ENCODE measurements at places on chromosomes 6 and 20.

- DNase-seq: no peak
Observed at GRCh38 chr6:28315628-28316027, 20.3 kb downstream of the ZSCAN31 start.

DNA sequence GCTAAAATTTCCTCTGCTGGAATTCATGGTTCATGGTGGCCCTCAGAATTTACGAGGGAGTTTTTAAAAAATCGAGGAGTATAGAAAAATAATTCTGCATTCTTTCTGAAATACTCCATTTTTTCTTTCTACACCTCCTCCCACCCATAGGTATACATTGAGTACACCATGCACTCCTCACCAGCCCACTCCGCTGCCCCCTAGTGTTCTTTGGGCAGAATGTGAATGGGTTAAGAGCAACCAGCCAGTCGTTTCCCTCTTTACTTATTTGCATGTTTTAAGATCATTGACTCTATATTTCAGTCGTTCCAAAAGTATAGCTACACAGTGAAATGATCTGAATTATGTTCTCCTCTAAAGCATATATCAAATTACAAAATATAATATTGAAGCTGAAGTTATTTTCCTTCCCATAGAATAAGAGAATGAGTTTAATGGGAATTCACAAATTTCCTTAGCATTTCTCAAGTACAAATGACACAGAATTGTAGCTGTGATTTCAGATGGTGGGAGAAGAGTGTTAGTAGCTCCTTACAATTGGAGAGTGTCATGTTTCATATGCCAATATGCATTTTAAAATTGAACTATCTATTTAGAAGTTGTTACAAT is 977.7 kb upstream of the SLC35B3 start:
- no peak for DNase-seq

DNA sequence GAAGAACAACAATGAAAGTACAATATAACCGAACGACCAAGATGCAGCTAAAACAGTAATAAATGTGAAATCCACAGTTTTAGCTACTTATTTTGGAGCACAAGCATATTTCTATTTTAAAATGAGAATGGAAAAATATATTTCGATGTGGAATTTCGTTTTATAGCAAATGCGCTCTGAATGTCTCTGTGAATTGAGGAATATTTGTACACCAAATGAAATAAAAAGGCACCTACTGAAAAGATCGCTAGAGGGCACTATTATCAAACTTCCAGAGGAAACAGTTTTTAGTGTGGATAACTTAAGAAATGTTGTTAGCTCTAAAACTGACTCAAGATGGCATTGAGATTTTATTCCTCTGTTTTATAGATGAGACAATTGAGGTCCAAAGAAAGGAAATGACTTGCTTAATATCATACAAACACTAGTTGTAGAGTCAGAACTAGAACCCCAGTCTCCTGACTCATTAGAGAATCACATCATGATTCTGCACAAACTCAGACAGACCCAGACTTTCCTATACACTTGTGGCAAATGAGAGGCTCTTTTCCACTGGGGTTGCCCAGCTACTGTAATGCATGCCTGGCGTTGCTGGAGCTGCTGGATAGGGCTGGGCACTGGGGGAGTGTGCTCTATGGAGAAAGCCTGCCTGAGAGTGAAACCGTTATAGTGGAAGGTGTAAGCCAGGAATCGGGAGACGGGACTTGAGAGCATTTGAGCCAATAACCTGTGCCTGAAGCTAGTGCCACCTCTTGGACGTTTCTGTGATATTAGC is 51.9 kb downstream of the GCLC start:
- DNase-seq: no peak

DNA sequence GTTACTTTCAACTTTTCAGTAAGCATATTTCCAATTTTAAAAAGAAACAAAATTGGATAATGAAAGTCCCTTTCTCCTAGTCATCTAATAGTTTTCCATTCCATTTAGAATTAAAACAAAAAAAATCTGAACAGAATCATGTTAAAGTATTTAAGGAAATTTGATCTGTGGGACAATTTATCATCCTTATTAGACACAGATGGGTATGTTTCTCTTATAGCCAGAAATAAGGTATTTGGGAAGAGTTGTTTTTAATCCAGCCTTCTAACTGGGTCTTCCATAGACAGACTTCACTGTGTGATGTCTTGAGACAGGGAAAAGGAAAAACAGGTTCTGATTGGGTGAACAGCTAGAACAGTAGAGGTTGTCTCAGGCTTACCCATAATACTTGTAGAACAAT is 39.5 kb upstream of the STXBP5 start:
- no peak for DNase-seq

- no peak for DNase-seq
Observed at GRCh38 chr6:74369556-74369993, 673.6 kb downstream of the CD109 start.

GRCh38 chr6:38179794-38180430 is 360.4 kb downstream of the ZFAND3 start:
- DNase-seq: no peak

DNA sequence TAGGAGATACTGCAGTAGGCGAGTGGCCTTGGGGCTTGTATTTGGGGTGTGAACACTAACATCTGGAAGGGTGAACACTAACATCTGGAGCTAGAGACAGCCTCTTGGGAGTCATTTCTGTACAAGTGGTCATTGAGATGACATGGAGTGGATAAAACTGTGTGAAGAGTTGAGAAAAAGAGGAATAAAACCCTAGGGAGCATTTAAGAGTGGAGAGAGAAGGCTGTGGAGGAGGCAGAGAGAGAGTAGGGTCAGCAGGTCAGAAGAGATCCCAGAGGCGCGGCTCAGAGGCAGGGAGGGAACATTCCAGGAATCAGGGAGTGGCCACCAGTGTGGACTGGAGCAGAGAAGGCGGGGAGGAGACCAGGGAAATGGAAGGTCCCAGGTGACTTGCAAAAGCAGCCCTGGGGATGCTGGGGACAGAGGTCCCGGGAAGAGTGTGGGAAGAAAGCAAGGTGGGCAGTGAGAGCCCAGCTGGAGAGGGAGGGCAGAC is 202.0 kb upstream of the RNF24 start:
- DNase-seq: no peak

GRCh38 chr6:157346373-157346772 is 23.1 kb upstream of the TMEM242 start:
- DNase-seq: no peak

DNA sequence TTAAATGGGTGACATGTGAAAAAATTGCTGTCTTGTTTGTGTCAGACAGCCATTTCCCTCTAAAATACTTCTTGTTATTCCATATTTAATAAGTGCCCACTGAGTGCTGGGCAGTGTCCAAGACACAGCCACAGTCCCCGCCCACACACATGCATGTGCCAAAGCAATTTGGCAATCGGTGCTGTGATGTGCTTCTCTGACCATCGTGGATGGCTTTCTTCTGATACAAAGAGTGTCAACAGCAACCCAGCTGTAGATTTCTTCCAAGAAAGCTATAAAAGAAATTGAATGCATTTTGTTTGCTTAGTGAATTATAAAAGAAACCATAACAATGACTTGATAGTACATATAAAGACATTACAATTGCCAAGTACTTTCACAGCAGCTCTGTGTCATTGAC is 140.5 kb upstream of the ATXN1 start:
- no peak for DNase-seq

DNA sequence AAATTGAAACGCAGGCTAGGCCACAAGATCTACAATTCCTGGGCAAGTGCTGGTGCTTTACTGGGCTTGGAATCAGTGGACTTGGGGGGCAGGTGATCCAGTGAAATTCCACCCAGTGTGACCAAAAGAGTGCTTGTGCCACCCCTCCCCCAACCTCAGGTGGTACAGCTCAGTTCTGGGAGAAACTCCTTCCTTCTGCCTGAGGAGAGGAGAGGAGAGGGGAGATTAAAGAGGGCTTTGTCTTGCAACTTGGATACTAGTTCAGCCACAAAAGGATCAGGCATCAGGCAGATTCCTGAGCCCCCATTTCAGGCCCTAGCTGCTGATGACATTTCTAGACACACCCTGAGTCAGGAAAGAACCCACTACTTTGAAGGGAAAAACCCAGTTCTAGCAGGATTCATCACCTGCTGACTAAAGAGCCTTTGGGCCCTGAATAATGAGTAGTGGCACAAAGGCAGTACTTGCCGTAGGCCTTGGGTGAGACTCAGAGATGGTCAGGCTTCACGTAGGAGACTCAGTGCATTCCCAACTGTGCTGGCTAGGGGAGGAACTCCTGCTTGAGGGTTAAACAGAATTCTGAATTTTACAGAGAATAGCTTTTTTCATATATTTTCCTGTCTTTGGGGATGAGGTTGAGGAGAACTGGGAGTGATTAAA is 446.7 kb downstream of the BMP2 start:
- no peak for DNase-seq

DNA sequence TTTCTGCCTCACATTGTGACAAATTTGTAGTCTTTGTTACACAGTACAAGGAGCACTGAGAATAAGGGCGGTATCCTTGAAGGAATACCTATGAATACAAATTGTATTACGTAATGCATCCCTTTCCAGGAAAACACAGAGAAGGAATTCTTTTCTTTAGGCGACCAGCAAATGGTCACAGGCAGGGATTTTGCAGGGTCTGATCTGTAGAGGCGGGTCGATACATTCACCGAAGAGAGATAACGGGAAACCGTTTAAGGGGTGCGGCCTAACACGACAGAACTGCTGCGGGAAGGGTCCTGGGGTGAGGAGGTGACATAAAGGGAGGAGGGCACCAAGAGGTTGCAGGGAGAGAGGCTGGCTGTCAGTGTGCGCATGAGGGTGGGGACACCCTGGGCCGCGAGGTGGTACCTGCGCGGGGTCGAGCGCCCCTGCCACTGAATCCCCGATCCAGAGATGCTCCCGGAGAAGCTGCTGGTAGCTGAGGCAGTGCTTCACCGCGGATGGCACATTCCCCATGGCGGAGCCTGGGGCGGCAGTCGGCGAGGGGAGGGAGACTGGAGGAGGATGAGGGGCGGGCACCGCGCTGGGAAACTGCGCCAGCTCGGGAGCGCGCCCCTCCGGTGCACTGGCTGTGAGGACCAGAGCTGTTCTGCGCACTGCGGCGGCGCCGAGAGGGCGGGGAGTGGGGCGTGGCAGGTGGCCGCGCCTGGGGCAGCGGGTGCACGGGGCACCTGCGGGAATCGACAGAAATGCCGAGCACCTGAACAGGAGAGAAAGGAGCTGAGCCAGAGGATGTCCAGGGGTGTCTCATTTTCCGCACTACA is at the start of gene HMGCLL1:
Gene HMGCLL1, minus strand, starts transcription at position 656 of the 827 bp plus-strand sequence. Its CDS starts 137 bp downstream, at position 519.
- no peak for DNase-seq

GRCh38 chr6:126170433-126170832 is 169.5 kb upstream of the CENPW start:
- DNase-seq: no peak

DNA sequence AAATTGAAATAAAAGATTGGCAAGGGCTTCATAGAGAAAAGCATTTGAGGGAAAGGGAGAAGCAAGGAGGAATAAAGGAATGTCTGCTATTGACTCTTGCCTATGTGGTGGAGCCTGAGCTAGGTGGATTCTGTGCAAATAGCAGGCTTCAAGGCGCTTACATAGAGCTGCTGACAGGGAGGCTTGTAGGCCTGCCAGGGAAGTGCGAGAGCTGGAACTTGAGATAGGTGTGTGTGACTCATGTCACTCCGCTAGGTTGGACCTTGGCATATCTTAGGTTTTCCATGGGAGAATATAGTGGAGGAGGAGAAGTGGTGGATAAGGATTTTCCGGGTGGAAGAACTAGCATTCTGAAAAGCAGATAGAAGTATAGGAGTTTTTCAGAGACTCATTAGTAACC is 14.0 kb downstream of the SNRNP48 start:
- DNase-seq: no peak

GRCh38 chr20:17457079-17457478 is 74.1 kb downstream of the BFSP1 start:
- no peak for DNase-seq

GRCh38 chr6:77292564-77293546 is 170.4 kb downstream of the HTR1B start:
- no peak for DNase-seq

GRCh38 chr6:161186173-161186769 is 87.6 kb downstream of the AGPAT4 start:
- no peak for DNase-seq

Data from T-helper 9 cell (primary cell).